ENCODE measurements at places on chromosomes 5 and 9.
A peak's percentile ranks its signal among the peaks of the same experiment; 100 is the strongest.

DNA sequence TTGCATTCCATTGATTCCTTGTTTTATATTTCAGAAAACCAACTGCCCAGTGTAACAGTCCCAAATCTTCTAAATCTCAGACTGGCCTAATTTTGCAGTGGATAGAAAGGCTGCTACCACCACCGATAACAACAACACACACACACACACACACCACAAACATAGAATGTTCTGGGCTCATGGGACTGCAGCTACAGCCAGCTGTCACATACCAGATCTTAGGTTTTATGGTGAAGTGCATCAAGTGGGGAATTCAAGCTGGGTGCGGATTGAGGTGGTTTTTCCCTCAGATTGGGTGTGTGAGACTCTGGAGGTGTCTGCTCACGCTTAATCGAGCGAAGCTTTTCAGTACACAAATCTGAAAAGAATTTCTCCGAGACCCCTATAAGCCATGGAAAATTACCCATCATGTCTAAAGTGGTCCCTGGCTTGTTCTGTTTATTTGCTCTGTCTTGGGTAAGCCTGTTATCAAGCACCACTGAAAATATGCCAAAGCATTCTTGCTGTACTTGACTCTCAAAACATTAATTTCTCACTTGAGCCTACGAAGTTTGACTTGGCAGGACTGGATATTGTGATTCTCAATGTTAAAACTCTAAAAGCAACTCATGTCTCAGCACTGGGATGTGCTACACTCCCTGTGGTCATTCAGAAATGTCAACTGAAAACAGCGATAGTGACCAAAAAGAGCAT, 71.1 kb downstream of the ALDH7A1 start:
- DNase-seq, result no peak

DNA sequence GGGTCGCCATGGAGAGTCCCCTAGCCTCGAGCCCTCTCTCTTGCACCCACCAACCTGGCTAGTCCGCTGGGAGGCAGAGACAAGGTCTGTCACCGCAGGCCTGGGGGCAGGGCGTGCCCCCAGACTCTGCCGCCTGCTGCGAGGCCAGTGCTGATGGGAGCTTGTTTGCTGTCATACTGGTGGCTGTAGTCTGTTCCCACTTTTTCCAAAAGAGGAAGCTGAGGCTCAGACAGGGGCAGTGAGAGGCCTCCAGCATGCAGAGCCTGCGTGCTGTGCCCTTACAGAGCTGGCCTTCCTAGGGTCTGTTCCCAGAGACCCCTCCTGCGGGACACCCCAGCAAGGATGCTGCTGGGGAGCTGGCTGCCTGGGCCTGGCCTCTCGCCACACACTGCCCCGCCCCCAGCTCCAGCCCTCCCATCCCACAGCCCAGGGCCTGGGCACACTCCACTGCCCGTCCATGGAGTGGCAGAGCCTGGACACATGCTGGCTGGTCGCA, 21.0 kb upstream of the SUSD3 start:
- no peak for DNase-seq

DNA sequence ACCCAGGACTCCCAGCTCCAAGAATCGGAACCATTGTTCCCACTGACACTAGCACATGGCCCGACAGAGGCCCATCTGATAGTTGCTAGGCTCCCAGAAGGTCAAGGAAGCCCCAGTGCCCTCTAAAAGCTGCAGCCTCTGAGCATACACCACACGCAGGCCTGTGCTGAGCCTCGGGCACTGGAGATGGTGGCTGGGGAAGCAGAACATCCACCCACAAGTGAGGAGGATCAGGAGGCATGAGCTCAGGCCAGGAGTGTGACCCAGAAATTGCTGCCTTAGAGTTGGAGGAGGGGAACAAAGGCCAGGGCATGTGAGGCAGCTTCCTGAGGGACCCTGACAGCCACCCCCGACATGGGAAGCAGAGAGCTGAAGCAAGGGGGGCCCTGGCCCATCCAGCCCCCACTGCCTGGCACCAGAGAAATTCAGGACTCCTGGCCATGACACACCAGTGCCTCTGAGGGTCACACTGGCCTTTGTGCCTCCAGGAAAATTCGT, 21.4 kb downstream of the IPPK start:
- DNase-seq, result no peak

- no peak for DNase-seq
These were observed 184.0 kb downstream of the TTLL11 start for GRCh38 chr9:121909111-121909510.

DNA sequence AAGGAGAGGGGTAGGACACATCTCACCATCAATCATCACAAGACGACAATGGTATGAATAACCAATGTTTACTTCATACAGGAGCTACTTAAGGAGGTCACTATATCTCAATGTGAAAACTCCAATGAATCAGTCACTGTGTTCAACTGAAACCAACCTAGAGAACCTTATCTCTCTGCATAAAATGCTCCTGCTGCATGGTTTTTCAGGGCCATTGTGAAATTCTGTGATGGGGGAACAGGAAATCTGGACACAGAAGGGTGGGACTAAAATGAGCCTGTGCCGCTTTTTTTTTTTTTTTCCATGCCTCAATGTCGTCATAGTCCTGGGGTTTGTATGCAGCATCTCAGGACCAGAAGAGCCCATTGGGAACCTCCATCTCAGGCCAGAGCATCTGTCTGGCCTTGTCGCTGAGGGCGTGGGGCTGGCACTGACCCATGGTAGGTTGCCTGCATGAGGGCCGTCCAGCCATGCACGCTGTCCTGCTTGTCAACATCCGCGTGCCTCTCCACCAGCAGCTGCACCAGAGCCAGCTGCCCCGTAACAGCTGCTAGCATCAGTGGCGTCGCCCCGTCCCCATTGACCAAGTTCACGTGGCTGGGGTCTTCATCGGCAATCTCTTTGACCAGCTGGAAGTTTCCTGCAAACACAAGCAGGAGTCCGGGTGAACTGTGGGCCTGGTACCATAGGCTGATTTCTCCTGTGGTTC, 12.7 kb downstream of the ANKS6 start:
- no peak for DNase-seq

GRCh38 chr9:93319992-93320500, 131.4 kb upstream of the FAM120A start:
- DNase-seq, result no peak

DNA sequence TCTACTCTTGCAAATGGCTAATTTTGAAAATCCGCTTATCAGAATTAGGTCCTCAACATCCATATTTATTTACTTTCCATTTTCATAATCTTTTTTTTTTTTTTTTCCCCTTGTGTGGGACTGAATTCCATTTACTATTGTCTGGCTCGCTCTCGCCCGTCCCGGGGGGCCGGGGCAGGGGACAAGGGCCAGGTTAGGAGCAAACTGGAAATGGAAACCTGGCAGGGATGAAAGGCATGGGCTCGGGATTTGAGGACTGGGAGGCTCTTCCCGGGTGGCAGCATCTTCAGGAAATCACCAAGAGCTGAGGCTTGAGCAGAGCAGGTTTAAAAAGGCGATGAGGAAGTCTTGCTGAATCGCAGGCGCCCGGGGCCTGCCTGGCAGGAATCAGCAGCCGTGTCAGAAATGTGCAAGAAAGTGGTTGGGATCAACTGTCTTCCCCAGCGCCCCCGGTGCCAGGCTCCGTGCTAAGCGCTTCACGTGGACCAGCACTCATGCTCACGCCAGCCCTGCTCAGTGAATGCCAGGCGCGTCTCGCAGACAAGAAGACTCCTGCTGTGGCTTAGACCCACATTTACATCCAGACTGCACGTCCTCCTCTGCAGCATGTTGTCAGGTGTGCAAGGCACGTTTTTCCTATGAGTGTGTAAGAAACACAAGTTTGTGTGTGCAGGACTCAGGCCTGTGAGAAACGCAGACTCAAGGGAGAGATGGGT, 66.3 kb upstream of the UNC5A start:
- DNase-seq, result no peak

GRCh38 chr9:135056541-135056940, 30.9 kb upstream of the OLFM1 start:
- DNase-seq, result no peak

GRCh38 chr5:10262121-10262774, 12.2 kb downstream of the CCT5 start:
- DNase-seq, result no peak

DNA sequence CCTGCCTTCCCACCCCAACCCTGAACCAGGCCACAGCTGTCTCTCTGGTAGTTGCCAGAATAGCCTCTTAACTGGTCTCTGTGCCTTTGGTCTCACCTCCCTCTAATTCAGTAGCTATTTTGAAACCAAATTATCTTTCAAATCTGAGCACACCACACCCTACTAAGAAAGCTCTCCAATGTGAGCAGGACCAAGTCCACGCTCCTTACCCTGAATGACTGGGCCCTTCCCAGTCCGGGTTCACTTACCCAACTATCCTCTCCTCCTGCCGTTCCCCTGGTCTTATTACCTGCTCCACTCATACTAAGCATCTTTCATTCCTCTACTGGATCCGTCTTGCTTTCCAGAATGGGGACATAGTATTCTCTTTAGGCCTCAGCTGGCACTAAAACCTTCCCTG, 16.8 kb downstream of the ANKH start:
- DNase-seq, result no peak

GRCh38 chr5:92332039-92332438, 948.9 kb upstream of the ARRDC3 start:
- no peak for DNase-seq

GRCh38 chr9:89080193-89080592, 88.9 kb downstream of the S1PR3 start:
- no peak for DNase-seq

GRCh38 chr5:135458356-135458755, 6.2 kb upstream of the TIFAB start:
- no peak for DNase-seq

- no peak for DNase-seq
These were observed 126.8 kb downstream of the PDE8B start for GRCh38 chr5:77337246-77337645.

- DNase-seq, result peak; percentile 3
These were observed 50.8 kb downstream of the ALDH7A1 start for GRCh38 chr5:126544087-126544740.

DNA sequence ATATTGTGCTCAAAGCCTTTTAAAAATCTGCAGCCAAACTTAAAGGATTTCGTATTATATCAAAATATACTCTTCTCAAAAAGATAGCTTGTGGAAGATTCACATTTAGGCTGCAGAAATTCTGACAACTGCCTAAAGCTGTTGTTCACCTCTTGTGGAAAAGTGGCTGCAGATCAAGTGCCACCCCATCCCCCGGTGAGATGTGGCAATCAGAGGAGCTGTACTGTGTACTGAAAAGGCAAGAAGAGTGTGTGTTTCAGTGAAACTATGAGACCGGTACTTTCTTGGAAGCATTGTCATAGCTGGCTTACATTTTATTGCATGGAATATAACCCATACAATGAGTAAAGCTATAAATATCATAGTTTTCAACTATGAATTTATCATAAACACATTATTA, 64.3 kb downstream of the CDH18 start:
- DNase-seq, result no peak

GRCh38 chr9:130191068-130191748, 19.0 kb downstream of the NCS1 start:
- no peak for DNase-seq
